ENCODE measurements at places on chromosomes 12 and 14.

- DNase-seq = peak; percentile 36
These were observed 18.9 kb upstream of the CD27 start for GRCh38 chr12:6425590-6426531.

DNA sequence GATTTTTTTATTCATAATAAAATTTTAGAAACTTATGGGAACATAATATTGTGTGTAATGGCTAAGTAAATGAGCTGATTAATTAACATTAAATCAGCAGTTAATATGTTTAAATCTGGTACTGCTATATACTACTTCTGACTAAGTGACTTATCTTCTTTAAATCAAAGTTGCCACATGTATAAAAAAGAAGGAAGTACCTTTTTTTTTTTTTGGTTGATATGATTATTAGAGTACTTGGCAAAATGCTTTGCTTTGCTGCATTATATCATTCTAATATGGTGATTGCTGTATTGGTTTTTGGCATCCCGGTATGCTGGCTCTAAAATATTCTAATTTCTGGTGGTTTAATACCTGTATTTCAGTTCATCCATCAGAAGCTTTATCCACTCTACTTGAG lies 319.1 kb upstream of the RGS6 start:
- DNase-seq = no peak

GRCh38 chr14:91996948-91997371 lies 42.9 kb downstream of the TRIP11 start:
- no peak for DNase-seq

GRCh38 chr14:21106176-21106497 lies 5.3 kb downstream of the TMEM253 start:
- DNase-seq = no peak

DNA sequence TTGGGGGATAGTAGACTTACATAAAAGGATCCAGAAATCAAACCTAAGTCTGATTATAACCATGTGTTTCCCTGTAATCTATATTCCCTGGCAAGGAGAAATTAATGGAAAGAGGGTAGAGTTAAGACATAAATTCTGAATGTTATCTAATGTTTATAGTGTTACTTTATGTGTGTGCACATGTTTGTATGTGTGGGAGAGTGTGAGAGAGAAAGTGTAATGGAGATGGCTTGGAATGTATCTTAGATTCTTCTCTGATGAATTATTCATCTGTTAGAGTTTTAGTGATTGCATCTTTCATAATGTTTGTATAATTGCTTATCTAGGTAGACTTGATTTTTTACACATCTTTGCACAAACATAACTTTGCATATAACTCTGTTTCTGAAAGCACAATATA lies 490.9 kb downstream of the FLRT2 start:
- DNase-seq = no peak

- DNase-seq = no peak
These were observed 10.3 kb upstream of the ZNF84 start for GRCh38 chr12:133026996-133027395.

GRCh38 chr12:93805736-93806141 lies 128.6 kb downstream of the CRADD start:
- DNase-seq = no peak

DNA sequence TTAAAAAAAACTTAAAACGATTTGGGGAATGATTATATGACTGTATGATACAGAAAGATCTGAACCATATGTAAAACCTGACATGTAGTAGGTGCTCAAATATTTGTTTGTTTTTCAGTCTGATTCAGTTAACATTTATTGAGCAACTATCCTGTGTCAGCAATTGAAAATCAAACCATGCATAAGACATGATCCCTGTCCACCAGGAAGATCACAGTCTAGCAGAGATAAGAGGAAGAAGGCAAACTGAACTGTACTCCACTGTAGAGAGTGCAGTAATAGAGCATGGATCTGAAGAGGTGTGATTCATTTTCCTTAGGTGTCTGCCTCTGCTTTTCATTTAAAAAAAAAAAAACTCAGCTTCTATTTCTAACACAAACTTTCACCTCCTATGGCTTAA lies 7.9 kb upstream of the AK7 start:
- DNase-seq = no peak

- DNase-seq = no peak
These were observed 3.3 kb upstream of the PIWIL1 start for GRCh38 chr12:130334399-130334798.

DNA sequence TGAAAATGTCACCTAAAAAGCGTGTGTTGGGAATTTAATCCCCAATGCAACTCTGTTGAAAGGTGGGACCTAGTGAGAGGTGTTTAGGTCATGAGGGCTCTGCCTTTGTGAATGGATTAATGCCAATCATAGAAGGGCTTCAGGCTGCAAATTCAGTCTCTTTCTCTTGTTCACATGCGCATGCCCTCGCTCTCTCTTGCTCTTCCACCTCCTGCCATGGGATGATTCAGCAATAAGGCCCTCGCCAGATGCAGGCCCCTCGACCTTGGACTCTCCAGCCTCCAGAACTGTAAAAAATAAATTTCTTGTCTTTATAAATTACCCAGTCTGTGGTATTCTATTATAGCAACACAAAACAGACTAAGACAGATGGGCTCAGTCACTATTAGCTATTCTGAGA lies 55.4 kb downstream of the PLXNC1 start:
- no peak for DNase-seq

DNA sequence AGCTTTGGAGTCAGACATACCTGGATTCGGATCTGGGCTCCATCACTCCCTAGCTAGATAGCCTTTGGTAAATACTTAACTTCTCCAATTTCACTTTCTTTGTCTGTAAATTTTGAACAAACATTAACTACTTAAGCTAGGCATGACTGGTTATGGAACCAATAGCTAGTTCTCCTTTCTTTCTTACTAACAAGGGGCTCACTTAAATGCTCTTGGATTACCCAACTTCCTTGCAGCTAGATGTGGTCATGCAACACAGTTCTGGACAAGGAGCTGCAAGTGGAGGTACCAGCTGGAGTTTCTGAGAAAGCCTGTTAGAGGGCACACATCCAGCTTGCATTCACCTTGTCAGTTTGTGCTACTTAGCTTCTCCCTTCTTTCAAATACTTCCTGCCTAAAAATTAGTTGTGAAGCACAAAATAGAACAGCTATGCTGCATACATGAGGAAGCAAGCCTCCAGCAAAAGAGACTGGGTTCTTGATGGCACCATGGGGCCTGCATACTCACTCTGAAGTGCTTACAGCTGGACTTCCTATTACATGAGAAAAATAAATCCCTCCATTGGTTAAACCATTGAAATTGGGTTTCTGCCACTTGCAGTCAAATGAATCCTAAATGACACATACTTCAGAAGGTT lies 210.1 kb upstream of the EEA1 start:
- no peak for DNase-seq

DNA sequence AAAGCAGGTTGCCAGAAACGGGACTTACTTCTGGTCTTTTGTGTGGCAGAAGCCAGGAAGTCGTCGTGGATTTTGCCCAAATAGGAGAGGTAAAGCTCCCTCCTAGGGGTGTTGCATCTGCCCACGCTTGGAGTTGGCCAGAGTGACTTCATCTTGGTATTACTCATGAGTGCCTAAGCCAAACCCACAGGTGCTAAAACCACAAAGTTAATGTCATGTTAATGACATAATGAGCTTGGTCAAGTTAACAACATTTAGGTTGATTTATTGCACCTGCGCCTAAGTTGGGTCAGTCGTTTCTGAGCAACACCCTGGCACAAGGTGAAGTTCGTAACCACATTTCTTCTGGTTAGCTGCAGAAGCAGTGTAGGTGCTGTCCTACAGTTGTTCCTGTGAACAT lies 225.2 kb downstream of the FUT8 start:
- no peak for DNase-seq

- peak; percentile 85 for DNase-seq
These were observed 759 bp upstream of the KLC1 start for GRCh38 chr14:103628221-103628683.

GRCh38 chr14:77421201-77421600 lies 2.1 kb downstream of the NOXRED1 start:
- DNase-seq = no peak

GRCh38 chr12:65902500-65902899 lies 78.2 kb downstream of the HMGA2 start:
- no peak for DNase-seq

DNA sequence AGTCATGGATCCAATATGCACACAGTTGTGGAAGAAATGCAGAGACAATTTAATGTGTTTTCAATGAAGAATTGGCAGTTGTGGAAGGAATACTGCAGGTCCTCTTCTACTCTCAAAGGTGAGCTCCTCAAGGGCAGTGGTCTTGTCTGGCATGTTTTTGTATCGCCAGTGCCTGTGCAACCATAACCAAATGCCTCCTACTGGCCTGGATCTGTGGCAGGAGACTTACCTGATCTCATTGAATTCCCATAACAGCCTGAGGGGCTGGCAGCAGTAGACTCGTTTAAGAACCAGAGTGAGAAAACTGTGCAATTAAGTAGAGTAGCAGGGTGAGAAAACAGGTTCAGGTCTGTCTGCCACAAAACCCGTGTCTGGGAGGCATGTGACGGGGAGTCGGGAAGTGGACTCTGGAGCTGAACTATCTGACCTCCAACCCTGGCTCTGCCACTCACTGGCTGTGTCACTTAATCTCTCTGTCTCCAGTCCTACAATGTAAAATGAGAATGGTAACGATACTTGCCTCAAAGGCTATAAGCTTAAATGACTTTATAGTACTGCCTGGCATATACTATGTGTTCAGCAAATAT lies 268.2 kb upstream of the SSTR1 start:
- DNase-seq = no peak

DNA sequence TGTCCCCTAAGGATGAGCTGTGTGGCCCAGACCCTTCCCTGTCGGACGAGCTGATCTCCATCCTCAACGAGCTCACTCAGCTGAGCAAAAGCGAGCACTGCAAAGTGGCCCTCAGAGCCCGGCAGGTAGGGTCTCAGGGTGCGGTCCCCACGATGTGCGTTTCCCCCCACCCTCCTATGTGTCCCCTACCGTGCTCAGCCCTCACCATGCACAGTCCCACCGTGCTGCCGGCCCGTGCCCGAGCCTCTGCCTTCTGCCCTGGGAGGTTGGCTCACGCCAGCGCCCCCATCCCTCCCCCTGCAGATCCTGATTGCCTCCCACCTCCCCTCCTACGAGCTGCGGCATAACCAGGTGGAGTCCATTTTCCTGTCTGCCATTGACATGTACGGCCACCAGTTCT lies 86.6 kb downstream of the FOXN4 start:
- no peak for DNase-seq

DNA sequence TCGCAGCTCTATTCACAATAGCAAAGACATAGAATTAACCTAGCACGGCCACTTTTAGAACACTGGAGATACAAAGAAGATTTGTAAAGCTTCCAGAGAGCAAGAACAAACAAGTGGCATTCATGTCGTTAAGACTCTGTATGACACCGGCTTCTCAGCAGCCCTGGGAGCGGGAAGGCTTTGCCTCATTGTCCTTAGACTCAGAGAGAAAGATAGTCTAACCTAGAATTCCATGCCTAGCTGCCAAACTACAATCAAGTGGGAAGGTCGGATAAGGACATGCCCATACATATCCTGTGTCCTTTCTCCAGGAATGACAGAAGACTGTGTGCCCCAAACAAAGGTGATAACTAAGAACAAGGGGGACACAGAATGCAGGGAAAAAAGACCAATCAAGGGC lies 1038.3 kb downstream of the BCL11B start:
- DNase-seq = no peak

- DNase-seq = no peak
These were observed 27.7 kb upstream of the DNM1L start for GRCh38 chr12:32651151-32651955.

GRCh38 chr12:101209319-101210302 lies at the start of gene SLC5A8:
Gene SLC5A8, minus strand, starts transcription at chr12:101210238. Its CDS starts 390 bp downstream, at chr12:101209848.
- DNase-seq = no peak

DNA sequence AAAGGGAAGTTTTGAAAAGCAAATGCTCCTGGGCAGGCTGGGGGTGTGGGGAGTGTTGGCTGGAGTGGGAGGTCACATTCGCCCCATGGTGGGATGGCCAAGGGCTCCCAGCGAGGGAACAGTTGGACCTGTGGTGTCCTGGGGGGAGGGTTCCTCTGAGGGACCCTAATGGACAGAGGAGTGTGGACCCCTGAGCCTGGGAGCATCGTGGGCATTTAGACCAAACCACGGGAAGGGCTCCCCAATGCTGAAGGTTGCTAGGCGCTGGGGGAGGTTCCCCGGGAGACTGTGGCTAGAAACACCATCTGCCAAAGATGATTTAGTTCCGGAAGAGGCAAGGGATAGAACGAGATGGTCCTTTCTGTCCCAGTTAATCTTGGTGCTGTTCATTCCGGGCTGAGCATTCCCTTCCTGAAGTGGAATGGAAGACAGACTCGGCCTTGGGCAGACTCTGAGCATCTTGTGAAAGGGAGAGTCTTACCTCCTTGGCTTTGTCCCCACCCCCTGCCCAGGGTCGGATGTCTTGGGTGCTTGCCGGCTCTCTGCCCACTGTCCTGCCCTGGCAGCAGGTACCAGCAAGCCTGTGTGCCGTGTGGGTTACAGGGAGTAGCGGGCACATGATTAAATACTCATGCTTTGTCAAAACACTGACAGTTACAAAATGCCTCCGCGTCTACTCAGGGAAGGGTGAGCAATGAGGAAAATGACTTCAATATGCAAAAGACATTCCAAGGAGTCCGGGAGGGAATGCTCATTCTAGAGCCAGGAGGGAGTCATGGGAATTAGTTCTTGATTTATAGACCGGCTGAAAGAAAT lies 215.9 kb downstream of the CACNA1C start:
- no peak for DNase-seq

DNA sequence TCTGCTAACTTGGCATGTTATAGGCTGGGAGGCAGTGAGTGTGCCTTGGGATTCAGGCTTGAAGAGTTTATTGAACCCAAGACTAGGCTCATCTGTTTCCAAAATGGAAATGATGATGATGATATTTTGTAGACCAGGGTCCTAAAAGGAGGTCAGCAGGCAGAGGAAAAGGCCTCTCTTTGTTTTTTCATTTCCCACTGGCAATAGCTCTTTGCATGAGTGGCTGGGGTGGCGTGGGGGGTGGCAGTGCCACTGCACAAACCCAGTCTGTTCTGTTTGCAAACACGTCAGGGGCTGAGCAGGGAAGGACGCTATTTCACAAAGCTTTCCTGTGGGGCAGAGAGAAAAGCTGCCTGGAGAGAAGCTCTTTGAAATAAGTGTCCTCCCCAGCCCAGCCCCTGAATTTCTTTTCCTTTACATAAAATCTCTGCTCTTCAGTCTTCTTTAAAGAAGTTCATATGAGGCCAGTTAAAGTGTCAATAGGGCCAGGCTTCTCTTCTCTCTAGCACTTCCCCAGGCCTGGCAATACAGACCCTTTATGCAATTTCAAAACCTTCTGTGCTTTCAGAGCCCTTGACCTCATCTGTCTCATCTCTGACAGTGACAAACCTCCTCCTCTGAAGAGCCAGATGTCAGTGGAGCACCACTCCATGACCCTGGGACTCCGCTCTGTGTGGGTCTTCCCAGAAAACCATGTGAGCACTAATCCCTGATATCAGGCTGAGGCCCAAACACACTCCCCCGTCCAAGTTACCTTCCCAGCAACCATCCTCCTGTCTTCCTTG lies 72.8 kb downstream of the ZNF664 start:
- DNase-seq = no peak

DNA sequence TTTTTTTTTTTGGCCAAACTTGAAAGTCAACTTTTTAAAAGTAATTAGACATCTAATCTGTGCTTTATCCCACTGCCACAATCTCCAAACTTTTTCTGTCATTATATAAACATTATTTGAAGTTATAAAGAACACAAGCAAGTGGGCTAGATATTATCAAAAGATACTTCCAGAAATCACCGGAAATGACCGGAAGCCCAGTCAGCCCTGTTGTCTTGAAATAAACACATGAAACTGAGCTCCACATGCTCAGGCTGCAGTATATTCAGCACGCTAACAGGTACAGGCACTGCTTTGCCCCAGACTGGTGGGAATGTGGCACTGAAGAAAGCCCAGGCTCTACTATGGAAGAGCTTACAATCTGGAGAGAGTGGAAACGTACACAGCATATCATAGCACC lies 158.9 kb upstream of the PLEKHG7 start:
- no peak for DNase-seq
